ENCODE measurements at places on chromosomes 13 and 19.

DNA sequence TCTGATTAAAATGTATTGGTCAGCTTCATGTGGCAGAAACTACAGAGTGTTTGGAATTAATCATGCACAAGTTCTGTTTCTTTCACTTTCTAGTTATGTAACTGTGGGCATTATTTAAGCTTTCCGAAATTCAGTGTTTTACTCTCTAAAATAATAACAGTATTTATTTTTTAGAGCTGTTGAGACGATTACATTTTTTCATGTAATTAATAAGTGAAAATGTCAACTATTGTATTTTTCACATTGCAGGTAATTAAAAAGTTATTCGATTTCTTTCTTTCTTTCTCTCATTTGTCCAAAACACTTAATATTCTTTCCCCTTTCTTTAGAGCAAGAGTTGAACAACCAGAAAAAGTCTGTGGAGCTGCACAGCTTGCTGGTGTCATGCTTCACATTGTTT, 559.4 kb upstream of the PCDH20 start:
- DNase-seq, result no peak

- DNase-seq, result no peak
Measured at GRCh38 chr13:33229446-33230177, 55.9 kb downstream of the STARD13 start.

DNA sequence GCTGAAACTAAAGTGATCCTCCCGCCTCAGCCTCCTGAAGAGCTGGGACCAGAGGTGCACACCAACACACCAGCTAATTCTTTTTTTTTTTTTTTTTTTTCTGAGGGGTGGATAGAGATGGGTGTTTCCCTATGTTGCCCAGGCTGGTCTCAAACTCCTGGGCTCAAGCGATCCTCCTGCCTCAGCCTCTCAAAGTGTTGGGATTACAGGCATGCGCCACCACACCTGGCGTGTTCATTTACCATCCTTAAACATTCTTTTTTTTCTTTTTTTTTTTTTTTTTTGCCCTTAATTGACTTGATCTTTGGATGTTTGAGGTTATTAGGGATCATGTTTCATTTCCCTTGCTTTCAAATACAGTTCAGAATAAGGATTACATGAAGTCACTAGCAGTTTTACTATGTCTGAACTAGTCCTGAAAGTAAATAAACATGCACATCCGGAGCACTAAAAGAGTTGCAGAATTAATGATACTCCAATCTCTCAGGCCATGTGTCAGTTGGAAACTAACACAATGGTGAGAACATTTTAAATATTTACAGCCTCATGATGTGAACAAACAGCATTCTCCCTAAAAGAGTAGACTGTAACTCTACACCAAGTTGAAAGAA, 10.2 kb downstream of the UTP14C start:
- no peak for DNase-seq

DNA sequence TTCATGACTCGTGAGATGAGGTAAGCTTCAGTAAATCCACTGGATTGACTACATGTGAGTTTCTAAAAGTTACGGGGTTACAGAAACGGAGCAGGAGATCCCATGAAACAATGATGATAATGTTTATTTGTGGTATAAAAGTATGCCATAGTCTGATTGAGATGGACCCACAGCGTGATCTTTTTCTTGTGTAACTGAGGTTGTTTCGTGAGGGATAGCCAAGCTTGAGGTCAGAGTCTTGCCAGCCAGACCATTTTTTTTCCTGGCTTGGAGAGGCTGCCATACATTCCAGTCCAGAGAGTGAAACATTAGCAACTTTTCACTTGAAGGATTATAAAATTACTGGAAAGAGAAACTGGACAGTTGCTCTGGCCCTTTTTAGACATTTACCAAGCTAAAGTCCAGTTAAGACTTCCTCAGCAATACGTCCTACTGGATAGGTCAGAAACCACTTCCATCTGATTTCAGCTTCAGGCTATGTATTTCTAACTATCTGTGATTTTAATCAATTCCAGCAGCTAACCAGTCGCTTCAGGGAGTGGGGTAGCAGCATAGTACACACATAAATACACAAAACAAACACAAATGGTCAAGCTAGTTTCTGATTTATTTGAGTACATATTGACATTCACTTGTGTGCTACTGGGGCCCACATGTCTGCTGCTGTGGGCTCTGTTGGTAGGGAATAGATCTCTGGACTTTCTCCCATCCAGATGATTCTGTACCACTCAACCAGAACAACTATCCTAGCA, 194.6 kb downstream of the POSTN start:
- no peak for DNase-seq

DNA sequence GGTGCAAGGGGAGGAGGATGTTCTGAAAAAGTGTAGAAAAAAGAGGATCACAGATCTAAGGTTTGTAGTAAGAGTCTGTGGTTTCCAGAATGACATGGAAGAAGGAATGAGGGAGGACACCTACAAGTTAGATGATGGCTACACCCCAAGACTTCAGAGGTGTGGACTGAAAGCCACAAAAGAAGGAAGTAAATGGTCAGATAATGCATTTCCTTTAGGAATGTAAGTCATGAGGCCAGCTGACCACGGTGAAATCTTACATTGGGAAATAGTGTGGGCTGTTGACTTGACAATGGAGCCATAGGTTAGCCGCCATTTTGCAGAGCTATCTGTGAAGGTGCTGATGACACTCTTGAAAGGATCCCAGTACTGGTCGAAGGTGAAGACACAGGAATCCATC, 25.3 kb upstream of the FBXO27 start:
- DNase-seq, result no peak

GRCh38 chr19:4375164-4376027, 25.0 kb downstream of the SH3GL1 start:
- no peak for DNase-seq

DNA sequence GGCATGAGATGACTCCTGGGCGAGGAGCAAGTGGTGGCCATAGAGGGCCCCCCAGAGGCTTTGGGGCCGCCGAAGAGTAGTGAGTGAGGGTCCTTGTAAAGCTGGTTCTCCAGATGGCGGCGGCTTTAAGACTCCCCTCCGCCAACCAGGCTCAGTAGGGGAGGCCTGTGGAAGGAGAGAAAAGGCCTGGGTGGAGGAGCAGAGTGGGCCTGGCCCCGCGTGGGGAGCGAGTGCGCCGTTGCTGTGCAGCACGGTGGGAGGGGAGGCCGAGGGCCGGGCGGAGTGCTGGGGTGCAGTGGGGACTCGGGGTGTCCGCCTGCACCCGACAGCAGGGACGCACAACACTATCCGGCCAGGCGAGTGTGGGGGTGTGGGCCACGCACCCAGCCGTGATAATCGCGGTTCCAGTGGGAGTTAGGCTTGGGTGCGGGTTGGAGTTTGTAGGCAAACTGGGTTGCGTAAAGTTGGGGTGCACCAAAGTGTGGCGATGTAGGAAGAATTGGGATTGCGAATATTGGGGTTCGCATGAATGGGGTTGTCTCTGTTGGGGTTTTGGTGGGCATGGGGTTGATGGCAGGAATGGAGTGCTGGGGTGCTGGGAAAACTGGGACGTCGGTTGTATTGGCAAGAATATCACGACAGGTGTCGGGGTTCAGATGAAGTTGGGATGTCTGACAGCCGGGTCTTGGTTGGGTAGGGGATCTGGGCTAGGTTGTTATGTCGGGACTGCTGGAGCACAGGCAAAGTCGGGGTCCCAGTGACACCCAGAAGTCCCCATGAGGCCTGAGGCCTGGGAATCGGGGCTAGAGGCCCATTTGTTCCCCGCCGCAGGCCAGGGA, 687 bp upstream of the CIRBP start:
- DNase-seq, result no peak

DNA sequence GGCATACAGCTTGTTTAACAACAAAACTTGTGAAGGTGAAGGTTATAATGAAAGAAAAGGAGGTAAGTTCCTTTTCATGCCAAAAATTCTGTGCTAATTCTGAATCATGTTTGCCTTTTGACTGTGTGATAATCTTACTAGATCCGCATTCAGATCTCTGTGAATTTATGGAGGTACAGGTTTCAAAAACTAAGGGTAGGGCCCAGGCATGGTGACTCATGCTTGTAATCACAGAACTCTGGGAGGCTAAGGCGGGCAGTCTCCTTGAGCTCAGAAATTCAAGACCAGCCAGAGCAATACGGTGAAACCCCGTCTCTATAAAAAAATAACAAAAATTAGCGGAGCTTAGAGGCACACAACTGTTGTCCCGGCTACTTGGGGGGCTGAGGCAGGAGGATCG, 45.9 kb downstream of the PCDH9 start:
- DNase-seq, result no peak

- no peak for DNase-seq
Measured at GRCh38 chr13:49042476-49042875, 66.8 kb downstream of the FNDC3A start.

DNA sequence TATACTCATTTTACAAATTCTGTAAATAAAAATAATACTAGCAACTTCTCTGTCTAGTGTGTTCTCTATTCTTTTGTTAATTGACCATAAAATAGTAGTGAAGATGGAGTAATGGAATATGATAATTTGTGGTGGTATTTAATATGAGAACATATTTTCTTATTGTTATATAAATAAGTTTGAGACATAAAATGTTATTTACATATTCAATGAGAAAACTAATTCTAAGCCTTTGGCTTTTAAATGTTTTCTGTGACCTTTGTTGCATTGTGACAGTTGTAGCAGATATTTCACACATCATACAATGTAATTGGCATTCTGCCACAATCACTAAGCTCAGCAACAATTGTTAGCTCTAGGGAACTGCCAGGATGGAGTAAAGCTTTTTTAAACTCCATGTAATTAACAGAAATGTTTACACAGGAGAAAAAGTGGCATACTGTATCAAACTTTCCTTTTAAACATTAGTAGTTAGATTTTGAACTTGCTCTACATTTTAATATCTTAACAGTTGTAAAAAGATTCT, 562.1 kb upstream of the PCDH9 start:
- DNase-seq, result no peak

DNA sequence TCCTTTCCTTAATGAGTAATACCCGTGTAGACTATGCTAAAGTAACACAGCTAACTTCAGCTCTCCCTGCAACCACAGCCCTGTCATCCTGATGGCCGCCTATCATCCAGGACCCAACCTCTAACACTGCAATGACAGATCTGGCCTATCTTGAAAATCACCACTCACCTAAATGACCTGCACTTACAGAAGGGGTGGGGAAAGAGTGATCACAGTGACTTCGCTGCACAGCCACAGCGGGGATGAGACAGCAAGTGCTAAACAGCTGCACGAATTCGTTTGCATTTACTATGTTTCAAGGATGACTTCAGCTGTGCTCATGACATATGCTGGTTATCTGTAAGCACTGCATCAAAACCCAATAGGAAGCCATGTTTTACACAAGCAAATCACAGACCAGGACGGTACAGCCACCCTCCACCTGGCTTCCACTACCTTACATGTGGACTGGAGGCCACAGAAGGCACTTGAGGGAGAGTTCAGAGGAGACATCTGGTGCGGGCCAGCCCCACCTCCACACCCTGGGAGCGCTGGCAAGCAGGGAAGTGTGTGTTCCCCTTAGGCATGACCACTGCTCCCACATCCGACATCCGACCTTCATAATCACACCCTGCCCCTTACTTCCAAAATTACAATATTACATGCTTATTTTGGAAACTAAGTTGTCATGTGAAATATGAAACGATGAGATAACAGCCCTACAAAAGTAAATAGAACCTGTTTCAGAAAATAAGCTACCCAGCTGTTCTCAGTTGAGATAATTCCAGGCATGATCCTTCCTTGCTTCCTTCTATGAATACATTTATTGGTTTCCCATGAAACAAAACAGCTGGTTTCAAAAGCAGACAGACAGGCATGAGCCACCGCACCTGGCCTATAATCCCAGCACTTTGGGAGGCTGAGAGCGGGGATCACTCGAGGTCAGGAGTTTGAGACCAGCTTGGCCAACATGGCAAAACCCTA, 95.7 kb downstream of the STK24 start:
- no peak for DNase-seq

DNA sequence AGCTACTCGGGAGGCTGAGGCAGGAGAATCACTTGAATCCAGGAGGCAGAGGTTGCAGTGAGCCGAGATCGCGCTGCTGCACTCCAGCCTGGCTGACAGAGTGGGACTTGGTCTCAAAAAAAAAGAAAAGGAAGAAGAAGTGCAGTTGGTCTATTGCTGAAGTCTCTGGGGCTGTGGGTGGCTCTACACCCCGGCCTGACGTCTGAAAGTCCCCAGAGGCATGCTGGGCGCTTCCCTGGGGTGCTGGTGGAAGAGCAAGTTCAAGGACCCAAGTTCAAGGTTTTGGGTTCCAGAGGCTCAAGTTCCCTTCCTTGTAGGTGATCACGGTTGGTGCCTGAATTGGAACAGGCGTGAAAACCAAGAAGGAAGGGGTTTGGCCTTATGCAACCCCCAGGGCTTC, 3.8 kb downstream of the HCN2 start:
- no peak for DNase-seq

DNA sequence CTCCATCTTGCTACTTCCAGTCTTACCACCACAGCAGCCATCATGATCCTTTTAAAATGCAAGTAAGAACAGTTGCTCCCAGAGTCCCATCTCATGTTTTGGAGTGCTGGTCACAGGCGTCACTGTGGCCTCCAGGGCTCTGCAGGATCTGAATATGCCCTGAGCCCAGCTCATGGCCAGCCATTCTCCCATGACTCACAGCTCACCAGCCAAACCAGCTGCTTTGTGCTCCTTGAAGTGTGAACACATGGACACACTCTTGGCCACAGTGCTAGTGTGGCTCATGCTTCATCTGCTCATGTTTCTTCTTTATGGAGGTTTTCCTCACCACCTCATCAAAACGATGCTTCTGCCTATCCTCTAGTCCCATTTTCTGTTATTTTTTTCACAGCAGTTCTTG, 466.5 kb downstream of the UQCRFS1 start:
- DNase-seq, result no peak

- DNase-seq, result no peak
Measured at GRCh38 chr13:50159607-50160006, 144.4 kb downstream of the KCNRG start.

GRCh38 chr19:1446713-1447481, 3.0 kb upstream of the APC2 start:
- DNase-seq, result no peak

- DNase-seq, result no peak
Measured at GRCh38 chr13:104837756-104838155, 1697.7 kb downstream of the EFNB2 start.

DNA sequence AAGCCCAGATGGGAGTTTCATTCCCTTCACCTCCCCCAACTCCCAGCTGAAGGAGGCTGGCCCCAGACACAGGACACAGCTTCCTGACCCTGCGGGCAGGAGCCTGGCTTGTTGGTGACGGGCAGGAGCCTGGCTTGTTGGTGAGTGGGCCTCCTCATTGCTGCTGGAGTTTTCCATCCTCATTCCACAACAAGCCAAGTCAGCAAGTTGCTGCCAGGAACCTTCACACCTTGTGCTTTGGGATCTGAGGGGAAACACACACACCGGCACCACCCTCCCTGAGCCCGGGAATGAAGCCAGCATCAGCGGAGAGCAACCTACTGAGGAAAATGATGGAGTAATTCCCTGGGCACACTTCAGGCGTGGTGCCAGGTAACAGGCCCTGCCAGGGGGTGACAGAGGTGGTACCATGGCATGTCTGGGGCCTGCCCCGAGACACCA, 74.9 kb downstream of the ALOX5AP start:
- no peak for DNase-seq

GRCh38 chr13:112071102-112071722, 4.3 kb downstream of the SOX1 start:
- DNase-seq, result no peak

- DNase-seq, result no peak
Measured at GRCh38 chr13:32829269-32829668, 187.0 kb upstream of the KL start.
